ENCODE measurements at places on chromosomes 13 and 19.

DNA sequence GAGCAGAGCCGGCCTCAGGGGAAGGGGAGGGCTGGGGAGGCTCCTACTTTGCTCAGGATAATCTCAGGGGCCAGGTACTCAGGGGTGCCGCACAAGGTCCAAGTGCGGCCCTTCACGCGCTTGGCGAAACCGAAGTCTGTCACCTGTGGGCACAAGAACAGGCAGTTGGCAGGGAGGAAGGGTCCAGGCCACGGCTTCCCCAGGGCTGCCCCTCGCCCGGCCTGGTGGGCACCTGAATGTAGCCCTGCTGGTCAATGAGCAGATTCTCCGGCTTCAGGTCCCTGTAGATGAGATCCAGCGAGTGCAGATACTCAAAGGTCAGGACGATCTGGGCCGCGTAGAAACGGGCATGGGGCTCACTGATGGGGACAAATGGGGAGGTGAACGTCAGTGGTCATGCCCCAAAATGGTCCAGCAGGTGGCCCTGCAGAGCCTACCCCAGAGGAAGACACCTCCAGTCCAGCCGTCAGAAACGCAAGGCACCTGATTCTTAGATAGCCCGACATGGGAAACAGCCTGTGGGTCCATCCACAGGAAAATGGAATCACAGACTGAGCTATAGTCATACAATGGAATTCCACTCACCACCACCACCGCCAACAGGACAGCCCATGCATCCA is 7.1 kb upstream of the SAMD1 start:
- no peak for DNase-seq

DNA sequence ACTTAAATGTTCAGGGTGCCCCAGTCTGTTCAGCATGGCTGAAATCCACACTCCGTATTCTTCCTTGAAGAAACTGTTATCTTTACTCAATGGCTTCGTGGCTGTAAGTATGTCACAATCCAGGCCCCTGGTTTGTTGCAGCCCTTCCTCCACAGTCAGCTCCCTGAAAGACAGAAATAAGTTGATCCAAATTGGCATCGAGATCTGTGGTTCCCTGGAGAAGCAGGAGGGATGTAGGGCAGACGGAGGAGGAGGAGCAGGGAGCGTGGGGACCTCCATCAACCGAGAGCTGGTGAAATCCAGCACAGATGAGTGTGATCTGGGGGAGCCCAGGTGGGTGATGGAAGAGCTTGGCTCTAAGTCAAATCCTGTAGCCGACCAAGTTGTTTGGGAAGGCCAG is 304 bp downstream of the TSPAN16 start:
- DNase-seq, result no peak

DNA sequence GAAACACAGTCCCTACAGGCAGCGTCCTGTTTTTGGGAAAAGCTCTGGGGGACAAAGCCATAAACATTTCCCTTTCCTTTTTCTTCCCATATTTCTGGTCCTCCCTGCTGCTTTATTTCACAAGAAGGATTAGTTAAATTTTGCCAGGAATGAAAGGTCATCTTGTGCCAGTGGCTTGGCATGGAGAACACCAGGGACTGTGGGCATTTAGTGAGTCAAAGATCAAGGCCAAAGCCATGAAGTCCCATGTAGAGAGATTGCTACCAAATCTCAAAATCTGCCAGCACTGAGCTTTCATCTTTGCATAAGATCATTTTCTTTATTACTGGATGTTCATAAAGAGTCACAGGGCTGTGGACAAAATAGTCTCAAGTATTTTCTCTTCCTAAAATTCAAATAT is 29.1 kb upstream of the SLC46A3 start:
- DNase-seq, result no peak

DNA sequence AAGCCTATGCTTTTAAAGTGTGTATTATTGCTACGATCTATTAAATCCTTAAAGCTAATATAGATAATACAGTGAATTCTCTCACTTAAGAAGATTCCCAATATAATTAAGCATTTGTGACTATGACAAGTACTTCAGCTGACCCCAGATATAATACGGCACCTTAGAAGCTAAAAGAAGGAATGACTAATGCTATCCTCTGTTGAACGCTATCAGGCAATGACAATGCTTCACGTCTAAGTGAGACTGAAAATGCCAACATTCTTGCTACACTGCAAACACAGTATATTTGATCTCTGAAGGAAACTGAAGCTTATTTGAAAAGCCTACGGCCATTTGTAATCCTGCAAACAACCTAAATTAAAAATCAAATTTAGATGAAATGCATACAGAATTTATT is 19.7 kb downstream of the VWA8 start:
- DNase-seq, result no peak

DNA sequence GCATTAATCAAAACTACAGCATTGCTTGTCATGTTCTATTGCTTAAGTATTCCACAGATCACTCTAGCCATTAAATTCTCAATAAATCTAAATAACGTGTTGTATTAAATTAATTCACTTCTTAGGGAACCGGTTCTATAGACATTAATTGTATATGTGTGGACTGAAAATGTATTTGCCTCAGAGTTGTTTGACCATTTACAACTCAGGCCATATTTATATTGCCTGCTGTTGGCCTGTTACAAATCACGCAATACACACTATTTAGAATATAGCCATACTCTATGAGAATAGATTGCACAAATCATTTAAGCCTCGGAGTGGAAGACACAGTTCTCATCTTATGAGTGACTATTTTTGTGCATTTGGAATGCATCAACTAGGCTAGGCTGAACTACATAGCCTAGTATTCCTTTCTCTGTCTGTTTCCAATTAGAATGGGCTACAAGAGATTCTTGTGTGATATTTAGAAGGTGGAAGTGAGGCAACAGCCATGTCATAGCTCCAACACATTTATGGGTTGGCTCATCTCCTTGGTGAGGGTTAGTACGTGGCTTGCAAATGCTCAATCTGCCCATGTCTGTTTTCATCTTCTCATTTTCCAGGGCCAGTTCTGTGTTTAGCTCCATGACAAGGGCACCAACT is 1116.1 kb downstream of the PCDH9 start:
- no peak for DNase-seq
